ENCODE measurements at places on chromosomes 13 and 19.
A peak's percentile ranks its signal among the peaks of the same experiment; 100 is the strongest.

DNA sequence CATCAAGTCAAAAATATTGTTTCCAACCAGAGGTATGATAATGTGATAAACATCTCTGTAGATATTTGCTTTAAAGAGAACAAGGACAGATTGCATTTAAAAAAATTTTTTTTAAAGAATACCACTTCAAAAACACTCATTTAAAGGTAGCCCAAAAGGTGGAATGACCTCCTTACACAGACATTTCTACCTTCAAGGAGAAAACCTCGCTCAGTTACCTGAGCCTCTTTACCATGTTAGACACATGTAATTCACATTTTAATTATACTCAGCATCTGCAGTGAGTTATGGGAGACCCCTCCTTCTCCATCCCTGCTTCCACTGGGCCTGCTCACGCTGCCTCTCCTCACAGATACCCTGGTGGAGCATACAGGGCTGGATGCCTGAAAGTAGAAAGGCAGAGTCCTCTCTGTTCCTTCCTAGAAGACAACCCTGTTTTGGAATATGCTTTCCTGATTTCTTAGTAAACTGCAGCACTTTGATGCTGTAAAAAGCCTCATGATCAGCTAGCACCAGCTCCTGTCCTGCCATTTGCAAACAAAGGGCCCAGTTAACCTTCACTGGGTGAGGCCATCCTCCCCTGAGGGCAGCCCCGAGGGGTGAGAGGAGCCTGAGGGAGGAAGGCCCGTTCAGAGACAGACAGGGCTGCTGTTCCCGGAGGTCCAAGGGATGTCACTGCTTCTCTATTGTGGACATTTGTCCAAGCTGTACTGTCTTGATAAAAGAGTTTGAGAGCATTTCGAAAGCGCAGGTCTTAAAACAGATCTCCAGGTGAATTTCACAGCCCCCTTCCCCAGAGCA is 117.8 kb downstream of the IRS2 start:
- H3K4me1 ChIP-seq: peaks cover 8% of the 10 kb centered on the region
- no peak overlapping the region for H3K4me3 ChIP-seq
- H3K27ac ChIP-seq: no peak overlapping the region
- H3K36me3 ChIP-seq: no peaks in the 10 kb centered on the region
- H3K27me3 ChIP-seq: no peaks in the 10 kb centered on the region

DNA sequence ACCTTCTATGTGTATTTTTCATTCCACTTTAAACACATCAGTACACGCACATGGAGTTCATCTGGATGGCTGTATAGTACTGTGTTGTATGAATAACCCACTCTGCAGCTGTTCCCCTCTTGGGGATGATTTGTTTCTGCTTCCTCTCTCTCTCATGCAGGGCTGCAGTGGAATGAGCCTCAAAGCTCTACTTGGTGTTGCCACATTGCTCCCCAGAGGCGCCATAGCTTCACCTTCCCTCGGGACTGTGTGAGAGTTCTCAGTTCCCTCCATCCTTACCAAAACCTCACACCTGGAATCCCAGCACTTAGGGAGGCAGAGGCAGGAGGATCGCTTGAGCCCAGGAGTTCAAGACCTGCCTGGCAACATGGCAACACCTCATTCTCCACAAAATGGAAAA is 28.4 kb upstream of the GPR183 start:
- no peak for DNase-seq
- H3K4me3 ChIP-seq: no peak overlapping the region
- H3K27me3 ChIP-seq: no peaks in the 10 kb centered on the region
- H3K4me1 ChIP-seq: peaks cover 2% of the 10 kb centered on the region
- no peak overlapping the region for H3K27ac ChIP-seq

GRCh38 chr13:102280366-102280765 is 121.5 kb downstream of the FGF14 start:
- no peak for DNase-seq
- no peak overlapping the region for H3K27ac ChIP-seq
- no peak overlapping the region for H3K4me3 ChIP-seq
- no peaks in the 10 kb centered on the region for H3K27me3 ChIP-seq
- H3K36me3 ChIP-seq: no peaks in the 10 kb centered on the region

GRCh38 chr13:20570517-20570916 is 3.6 kb downstream of the IFT88 start:
- peak; percentile 33 for DNase-seq
- H3K4me1 ChIP-seq: peaks cover 2% of the 10 kb centered on the region
- H3K4me3 ChIP-seq: no peak overlapping the region
- H3K27ac ChIP-seq: no peak overlapping the region

DNA sequence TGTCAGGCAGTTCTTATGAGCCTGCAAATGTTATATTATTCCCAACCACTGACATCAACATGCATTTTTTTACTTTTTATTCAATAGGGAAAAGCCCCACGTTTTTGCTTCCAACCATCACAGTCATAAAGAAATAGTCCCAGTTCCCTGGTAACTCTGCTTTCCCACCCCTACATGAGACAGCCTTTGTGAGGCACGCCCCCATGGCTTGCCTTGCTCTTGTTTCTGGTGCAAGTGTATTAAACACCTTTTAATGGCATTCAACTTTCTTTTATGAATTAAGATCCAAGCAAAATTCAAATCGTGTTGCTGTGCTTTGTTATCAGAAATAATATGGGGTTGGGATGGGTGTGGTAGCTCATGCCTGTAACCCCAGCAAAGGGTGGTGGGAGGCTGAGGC is 54.2 kb upstream of the ZNF429 start:
- no peaks in the 10 kb centered on the region for H3K27me3 ChIP-seq
- no peaks in the 10 kb centered on the region for H3K36me3 ChIP-seq
- no peaks in the 10 kb centered on the region for H3K4me1 ChIP-seq
- DNase-seq: no peak
- no peak overlapping the region for H3K27ac ChIP-seq

DNA sequence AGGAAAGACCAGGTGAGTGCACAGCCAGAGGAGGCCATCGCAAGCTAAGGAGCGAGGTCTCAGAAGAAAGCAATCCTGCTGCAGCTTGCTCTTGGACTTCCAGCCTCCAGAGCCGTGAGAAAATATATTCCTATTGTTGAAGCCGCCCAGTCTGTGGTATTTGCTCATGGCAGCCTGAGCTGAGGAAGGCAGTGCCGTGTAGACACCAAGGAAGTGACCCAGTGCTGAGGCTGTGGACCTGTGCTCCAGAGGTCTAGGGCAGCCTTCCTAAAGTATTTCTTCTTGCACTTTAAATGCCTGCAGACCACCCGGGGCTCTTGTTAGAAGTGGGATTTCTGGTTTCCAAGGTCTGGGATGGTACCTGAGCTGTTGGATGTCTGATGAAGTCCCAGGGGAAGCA is 158.5 kb upstream of the KL start:
- no peak for DNase-seq
- H3K4me3 ChIP-seq: no peak overlapping the region
- no peaks in the 10 kb centered on the region for H3K4me1 ChIP-seq
- no peak overlapping the region for H3K27ac ChIP-seq

DNA sequence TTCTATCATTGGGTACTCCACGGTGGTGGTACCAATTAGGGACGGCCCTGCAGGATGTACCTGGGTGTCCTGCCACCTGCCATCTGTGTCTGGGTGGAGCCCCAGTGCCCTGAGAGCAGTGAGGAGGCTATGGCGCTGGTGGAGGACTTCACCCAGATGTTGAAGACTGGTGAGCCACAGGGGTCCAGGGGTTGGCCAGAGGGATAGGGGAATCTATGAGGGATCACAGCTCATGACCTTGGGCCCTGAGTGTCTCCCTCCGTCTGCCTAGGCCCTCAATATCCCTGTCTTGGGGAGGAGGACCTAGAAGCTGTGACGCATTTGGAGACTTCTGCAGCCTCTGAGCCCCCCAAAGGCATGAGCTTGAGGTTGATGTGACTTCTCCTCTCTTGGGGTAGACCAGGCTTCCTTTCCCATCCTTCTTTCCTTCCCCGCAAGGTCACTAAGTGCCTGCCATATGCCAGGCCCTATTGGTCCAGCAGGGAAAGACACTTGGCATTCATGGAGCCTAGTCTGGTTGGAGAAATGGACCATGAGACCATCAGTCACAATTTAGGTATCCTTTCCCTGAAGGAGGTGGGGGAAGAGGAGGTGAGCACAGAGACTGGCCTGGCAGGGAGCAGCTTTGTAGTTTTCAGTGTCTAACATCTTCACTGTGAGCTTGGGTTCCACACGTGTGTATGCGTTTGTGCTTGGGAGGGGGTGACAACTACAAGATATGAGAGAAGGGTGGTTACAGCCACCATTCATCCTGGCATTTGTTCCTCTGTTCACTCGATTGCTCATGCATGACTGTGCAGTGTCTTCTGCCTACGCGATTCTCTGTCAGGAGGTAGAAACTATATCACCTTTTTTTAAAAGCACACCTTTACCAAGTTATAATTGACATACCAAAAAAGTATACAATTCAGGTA is 5.1 kb upstream of the MZF1 start:
- no peak for DNase-seq
- H3K27ac ChIP-seq: no peak overlapping the region
- H3K4me3 ChIP-seq: peak overlapping the region; percentile 21
- H3K36me3 ChIP-seq: peaks cover 26% of the 10 kb centered on the region
- H3K27me3 ChIP-seq: no peaks in the 10 kb centered on the region

- no peaks in the 10 kb centered on the region for H3K4me1 ChIP-seq
- DNase-seq: no peak
- no peaks in the 10 kb centered on the region for H3K36me3 ChIP-seq
- no peak overlapping the region for H3K4me3 ChIP-seq
Measured at GRCh38 chr13:76503766-76504165, 382.4 kb downstream of the KCTD12 start.

GRCh38 chr13:109199280-109199679 is 569.9 kb downstream of the MYO16 start:
- no peak overlapping the region for H3K4me3 ChIP-seq
- DNase-seq: peak; percentile 58
- no peaks in the 10 kb centered on the region for H3K4me1 ChIP-seq
- H3K36me3 ChIP-seq: no peaks in the 10 kb centered on the region

DNA sequence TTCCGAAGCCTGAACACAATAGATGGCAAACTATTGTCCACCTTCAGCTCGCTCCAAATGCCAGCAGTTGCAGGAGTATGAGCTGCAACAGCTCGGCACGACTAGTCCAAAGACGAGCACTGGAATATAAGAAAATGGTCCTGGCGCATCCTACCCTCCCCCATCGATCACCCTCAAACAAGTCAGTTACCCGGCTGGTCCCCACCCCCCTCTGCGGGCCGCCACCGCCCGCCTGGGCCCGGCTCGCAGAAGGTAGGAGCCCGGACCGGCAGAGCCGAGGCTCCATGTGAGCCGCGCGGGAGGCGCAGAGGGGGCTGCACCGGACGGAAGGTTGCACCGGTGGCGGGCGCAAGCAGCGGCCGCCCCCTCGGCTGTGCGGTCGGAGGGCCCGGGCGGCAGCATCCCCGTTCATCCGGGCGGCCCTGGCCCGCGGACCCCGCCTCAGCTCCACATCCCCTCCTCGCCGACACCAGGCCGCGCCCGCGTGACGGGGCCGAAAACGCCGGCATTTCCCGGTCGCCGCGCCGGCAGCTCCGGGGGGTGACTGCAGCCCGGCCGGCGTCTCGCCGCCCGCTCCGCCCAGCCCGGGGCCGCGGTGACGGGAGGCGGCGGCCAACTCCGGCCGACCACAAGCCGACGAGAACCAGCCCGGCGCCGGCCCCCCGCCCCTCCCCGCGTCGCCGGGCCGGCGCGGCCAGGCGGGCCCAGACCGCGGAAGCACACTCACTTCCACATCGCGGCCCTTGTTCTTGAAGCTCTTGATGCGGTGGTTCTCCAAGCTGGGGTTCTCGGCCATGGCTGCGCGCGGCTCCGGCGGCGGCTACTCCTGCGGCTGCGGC is 552 bp downstream of the KPNA3 start:
- peaks cover 6% of the 10 kb centered on the region for H3K4me1 ChIP-seq
- no peaks in the 10 kb centered on the region for H3K36me3 ChIP-seq
- H3K4me3 ChIP-seq: peak overlapping the region; percentile 97
- peak; percentile 52 for DNase-seq

GRCh38 chr19:38710416-38710702 is 33.9 kb downstream of the CAPN12 start:
- H3K27ac ChIP-seq: peak overlapping the region; percentile 92
- peaks cover 90% of the 10 kb centered on the region for H3K36me3 ChIP-seq
- DNase-seq: no peak
- peaks cover 70% of the 10 kb centered on the region for H3K4me1 ChIP-seq
- H3K4me3 ChIP-seq: no peak overlapping the region

DNA sequence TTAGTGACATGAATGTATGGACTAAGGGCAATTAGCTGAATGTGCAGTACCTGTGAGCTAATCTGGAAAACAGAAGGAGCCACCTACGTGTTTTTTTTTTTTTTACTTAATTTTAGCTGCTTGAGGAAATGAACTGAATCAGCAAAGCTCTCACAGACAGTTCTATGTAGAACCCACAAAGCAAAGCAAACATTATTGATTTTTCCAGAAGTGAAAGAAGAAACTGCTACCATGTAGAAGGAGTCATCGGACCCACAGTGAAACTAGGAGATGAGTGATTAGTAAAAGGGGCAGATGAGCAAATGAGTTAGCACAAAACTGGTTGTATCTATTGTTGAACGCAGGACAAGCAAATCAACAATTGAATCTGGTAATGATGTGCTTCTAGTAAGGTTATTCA is 94.1 kb upstream of the SLC7A1 start:
- no peak for DNase-seq
- no peaks in the 10 kb centered on the region for H3K4me1 ChIP-seq
- H3K27ac ChIP-seq: no peak overlapping the region
- no peaks in the 10 kb centered on the region for H3K36me3 ChIP-seq

- H3K27me3 ChIP-seq: peaks cover 6% of the 10 kb centered on the region
- no peaks in the 10 kb centered on the region for H3K36me3 ChIP-seq
- H3K4me3 ChIP-seq: no peak overlapping the region
- no peak overlapping the region for H3K27ac ChIP-seq
Measured at GRCh38 chr13:45048890-45049407, 59.6 kb downstream of the GPALPP1 start.

- no peak overlapping the region for H3K27ac ChIP-seq
- H3K4me1 ChIP-seq: peaks cover 5% of the 10 kb centered on the region
- H3K27me3 ChIP-seq: no peaks in the 10 kb centered on the region
- peaks cover 48% of the 10 kb centered on the region for H3K36me3 ChIP-seq
- H3K4me3 ChIP-seq: no peak overlapping the region
Measured at GRCh38 chr13:19663416-19663979, 30.0 kb downstream of the MPHOSPH8 start.

- peaks cover 45% of the 10 kb centered on the region for H3K4me1 ChIP-seq
- H3K27me3 ChIP-seq: no peaks in the 10 kb centered on the region
- H3K4me3 ChIP-seq: no peak overlapping the region
- H3K36me3 ChIP-seq: peaks cover 92% of the 10 kb centered on the region
Measured at GRCh38 chr19:803099-803561, 5.9 kb downstream of the PTBP1 start.
